Stimulated activated CD4-positive, alpha-beta T cell treated with anti-CD3 and anti-CD28 coated beads, TNF-alpha, amount 100 ng/mL, for 48 hours (primary cell): ENCODE measurements at places on chromosomes 5 and 9.

GRCh38 chr9:68973619-68974018, 40.3 kb downstream of the PRKACG start:
- no peak for DNase-seq

DNA sequence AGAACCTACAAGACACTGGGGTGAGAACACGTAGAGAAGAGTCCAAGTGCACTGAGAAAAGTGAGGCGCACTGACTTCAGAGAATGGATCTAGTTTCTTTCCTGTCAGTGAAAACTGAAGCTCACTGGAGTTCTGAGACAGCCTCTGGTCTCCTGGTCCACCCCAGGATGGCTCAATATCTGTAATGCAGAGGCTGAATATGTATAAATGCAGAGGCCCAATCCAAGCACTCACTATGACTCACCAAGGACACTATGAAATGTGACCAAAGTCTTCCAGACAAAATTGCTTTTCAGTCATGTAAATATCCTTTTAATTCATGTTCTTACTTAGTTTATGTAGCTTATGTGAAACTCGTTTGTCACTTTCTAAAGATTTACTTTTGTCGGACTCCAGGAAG, 53.8 kb downstream of the NFIB start:
- DNase-seq: no peak

- no peak for DNase-seq
Observed at GRCh38 chr9:114200721-114201300, 45.5 kb downstream of the COL27A1 start.

GRCh38 chr5:158858746-158859145, 241.0 kb downstream of the EBF1 start:
- no peak for DNase-seq

DNA sequence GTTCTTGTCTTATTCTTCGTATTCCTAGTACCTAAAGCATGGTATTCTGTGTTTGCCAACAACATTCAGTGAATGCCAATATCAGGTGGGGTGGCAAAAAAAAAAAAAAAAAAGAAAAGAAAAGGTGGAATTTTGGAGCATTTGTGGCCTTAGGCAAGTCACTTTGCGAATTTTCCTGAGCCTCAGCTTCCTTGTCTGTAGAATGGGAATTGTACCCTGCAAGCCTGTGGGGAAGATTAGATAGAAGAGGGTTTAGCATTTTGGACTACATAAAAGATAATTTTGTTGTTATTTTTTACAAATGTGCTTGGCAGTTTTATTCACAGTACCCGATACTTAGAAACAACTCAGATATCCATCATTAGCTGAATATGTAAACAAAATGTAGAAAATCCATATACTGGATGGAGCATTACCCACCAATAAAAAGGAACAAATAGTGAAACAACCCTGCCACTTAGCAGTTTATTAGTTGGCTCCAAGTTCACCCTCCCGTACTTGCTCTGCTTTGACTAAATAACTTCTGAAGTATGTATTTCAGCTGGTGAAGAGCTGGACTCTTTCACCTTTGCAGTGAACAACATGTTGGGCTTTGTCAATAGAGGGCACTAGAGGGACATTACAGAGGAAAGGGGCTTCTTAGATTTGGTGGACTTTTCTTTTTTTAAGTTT, 13.6 kb downstream of the UBE2D2 start:
- DNase-seq: no peak

DNA sequence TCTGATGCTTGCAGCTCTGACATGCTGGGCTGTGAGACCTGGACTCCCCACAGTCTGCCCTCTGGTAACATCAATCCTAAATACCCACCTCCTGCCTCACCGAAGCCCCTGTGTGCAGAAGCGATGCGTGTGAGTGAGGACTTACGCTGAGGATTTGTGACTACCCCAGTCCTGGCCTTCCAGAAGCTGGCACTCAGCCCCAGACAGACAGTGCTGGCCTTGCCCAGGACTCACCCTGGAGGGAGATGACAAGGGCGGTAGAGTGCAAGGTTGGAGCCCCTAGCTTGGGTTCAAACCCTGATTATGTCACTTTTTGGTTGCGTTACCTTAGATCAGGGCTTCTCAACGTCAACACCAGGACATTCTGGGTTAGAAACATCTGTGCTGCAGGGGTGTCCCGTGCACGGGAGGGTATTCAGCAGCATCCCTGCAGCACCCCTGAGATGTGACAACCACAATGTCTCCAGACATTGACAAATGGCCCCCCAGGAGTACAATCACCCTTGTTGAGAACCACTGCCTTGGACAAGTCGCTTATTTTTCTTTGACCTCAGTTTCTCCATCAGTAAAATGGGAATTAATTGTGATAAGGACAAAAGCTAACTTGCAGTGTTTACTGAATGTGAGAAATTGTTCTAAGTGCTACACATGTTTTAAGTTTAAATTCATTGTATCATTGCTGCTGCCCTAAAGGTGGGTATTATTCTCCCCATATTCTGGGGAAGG, 23.5 kb upstream of the TTLL11 start:
- DNase-seq: no peak

GRCh38 chr5:82046276-82046647, 74.4 kb downstream of the ATG10 start:
- DNase-seq: no peak

GRCh38 chr5:57524348-57525060, 41.9 kb upstream of the ACTBL2 start:
- DNase-seq: no peak

GRCh38 chr9:86471171-86471815, 117.1 kb upstream of the TUT7 start:
- no peak for DNase-seq

DNA sequence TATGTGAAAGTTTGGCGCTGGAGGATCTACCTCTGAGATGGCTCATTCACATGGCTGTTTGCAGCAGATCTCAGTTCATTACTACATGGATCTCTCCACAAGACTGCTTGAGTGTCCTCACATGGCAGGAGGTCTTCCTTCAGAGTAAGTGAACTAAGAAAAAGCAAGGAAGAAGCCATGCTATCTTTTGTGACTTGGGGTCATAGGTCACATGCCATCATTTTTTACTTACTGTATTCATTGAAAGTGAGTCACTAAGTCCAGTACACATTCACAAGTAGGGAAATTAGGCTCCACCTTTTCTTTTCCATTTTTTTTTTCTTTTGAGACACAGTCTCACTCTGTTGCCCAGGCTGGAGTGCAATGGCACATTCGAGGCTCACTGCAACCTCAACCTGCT, 8.7 kb upstream of the CDKN2AIPNL start:
- no peak for DNase-seq

GRCh38 chr9:31590091-31590490, 794.4 kb upstream of the ACO1 start:
- DNase-seq: no peak

DNA sequence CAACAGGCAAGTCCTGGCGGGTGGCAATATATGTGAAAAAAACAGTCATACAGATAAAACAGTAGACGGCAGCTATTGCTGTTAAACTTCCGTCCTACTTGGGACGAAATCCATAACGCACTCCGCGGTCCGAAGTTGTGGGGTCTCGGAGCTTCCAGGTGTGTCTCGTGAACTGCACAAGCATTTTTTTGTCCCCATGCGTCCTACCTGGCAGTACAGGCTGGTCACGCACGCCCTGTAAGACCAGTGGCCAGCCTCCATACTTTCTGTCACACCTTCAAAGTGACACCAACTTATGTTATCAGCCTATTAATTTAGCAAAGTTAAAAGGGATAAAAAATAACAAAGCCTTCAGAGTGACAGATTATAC, 51.3 kb downstream of the TGFBI start:
- no peak for DNase-seq

DNA sequence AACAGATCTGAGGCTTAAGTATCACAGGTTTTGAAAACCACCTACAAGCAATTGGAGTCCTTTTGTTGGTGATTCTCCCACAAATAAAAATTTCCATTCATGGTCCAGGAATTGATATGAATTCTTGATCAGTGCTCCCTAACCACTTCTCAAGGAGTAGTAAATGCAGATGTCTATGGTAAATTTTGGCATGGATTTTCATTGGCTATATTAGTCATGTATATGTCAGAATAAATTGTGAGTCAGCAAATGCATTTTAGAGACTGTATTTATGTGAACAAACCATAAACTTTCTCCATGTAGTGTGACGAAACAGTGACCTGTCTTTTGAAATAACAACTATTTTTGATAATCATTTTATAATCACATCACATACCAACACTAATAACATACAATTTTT, 611.1 kb downstream of the HTR1A start:
- DNase-seq: no peak

DNA sequence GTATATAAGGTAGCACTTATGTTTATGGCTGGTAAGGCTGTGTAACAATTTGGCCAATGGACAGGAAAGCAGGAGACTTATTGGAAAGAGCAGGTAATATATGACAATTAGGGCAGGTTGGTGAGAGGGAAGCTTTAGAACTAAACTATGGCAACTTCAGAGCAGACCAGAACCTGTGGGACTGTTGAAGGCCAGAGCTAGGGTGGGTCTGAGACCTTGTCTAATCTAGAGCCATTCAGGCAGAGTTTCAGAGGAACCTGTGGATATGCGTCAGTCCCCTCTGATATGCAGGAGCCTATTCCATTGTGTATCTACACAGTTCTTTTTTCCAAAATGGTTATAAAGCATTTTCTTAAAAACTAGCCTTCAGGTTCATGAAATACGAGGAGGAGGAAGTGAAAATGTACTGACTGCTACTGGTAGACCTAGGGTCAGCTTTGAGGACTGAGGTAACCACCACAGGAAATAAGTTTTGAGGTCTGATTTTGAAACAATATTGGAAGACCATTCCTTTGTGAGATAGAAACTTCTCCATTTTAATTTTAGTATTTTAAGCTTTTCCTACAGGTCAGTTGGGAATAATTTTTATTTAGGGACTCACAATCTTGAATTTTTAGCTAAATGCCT, 37.6 kb downstream of the ELL2 start:
- DNase-seq: no peak

DNA sequence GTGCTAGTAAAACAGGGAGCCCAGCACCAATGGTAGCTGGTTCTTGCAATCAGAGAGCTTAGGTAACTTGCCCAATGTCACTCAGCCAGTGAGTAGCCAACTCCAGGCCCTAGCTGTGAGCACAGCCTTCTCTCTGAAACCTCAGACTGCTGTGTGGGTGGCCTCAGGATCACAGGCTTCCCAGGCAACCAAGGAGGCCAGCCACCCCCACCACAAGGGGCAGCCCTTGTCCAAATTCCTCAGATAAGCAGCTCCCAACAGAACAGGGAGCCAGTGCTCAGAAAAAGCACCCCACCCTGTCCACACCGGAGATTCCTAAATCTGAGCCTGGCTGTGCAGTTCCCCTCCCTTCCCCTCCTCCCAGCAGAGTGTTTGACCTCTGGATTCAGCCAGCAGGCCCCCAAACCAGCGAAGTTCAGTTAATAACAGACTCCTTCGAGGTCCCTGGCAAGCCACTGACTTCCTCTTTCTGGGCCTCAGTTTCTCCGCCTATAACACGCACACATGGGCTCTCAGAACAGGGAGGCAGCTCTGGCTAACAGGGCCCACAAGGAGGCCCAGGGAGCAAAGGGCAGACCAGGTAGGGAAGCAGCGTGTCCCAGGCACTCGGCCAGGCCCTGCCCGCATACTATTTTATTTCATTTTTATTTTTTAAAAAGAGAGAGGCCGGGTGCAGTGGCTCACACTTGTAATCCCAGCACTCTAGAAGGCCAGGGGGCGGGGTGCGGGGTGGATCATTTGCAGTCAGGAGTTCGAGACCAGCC, 2.7 kb downstream of the EEIG1 start:
- no peak for DNase-seq

GRCh38 chr5:54184806-54185205, 125.6 kb downstream of the ARL15 start:
- DNase-seq: no peak

GRCh38 chr9:17578911-17579793, at the start of gene SH3GL2:
TSS of gene SH3GL2 (plus strand) at chr9:17579066.
- DNase-seq: no peak

DNA sequence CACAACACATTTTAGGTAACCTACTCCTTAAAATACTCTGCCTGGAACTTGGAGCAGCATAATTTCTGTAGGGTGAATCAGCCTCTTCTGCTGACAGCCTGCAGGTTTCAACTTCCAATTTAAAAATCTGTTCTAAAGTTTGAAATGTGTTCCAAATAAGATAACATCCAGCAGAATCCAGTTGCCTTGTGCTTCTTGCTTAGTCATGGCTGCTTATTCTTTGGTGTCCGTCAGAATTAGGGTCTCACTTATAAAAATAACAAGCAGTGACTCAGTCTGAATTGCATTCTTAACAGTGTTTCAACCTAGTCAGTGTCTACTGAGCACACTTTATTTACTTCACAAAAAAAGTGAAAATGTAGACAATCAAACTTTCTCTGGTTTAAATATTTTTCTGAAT, 3.7 kb downstream of the CDH6 start:
- no peak for DNase-seq

DNA sequence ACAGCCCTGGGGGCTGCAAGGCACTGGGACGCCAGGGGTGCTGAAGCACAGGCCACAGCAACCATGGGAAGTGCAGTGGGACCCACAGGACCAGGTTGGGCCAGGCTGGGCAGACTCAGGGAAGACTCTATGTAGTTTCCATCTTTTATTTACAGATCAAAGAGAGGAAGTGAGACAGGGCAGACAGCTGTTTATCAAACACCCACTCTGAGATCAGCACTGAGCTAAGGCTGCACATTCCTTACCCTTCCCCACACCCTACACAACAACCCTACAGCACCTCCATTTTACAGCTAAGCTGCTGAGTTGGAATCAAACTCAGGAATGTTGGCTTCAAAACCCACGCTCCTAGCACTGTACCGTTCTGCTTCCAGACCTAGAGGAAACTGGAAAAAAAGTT, 19.8 kb downstream of the BARHL1 start:
- no peak for DNase-seq

DNA sequence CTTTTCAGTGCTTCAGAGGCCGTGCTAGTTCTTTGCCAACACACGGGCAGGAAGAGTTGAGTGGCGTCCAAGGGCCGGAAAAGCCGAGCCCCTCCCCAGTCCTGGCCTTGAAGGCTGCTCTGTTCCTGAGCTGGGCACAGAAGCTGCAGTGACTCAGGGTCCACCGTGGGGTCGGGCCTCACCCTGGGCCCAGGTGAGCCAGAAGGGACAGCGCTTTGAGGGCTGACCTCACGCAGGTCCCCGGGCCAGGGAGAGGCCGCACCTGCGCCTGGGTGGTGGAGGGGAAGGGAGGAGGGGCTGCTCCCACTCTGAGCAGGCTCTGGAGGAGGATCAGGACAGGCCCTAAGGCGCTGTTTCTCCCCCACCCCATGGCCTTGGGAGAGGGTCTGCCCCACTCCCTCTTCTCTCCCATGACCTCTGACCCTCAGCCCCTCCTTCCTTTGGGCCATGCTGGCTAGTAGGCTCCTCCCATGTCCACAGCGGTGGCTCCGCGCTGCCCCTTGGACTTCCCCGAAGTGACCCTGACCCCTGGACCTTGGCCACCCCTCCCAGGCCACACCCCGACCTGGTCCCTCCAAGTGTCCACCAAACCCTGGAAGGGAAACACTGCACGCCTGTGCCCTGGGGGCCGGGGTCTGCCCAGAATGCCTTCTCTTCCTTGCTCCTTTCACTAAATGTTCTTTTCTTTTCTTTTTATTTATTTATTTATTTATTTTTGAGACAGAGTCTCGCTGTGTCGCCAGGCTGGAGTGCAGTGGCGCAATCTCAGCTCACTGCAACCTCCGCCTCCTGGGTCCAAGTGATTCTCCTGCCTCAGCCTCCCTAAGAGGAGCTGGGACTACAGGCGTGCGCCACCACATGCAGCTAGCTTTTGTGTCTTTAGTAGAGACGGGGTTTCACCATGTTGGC, 19.7 kb upstream of the SLC6A19 start:
- DNase-seq: no peak
